NCI-H187 (cell line): ENCODE measurements at places on chromosomes 1 and 21.

- no peak for DNase-seq
These were observed 173.6 kb upstream of the SGIP1 start for GRCh38 chr1:66360285-66360724.

- no peak for DNase-seq
These were observed 51.0 kb downstream of the RPL5 start for GRCh38 chr1:92882819-92883218.

GRCh38 chr1:25821630-25822091 lies 1.9 kb downstream of the MTFR1L start:
- no peak for DNase-seq

DNA sequence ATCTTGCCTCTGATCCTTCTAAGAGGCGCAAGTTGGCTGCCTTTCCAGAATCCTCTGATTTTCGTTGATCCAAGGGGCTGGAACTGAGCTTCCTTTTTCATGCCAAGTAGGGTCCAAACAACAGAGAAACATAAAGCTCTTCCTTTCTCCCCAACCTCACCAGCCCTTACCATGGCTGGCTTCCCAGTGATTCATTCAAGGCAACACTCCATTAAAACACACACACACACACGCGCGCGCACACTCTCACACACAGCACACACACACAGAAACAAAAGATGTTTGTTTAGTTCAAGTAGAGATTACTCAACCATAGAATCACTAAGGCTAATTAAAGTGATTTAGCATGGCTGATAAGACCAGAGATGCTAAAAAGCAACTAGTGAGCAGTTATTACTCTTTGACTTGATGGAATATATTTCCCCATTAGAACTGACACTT lies 13.0 kb upstream of the GUCA2A start:
- DNase-seq = no peak

- no peak for DNase-seq
These were observed 102.3 kb upstream of the TIAM1 start for GRCh38 chr21:31446226-31446855.

- DNase-seq = no peak
These were observed 75.0 kb upstream of the GUCA2A start for GRCh38 chr1:42239555-42239954.

DNA sequence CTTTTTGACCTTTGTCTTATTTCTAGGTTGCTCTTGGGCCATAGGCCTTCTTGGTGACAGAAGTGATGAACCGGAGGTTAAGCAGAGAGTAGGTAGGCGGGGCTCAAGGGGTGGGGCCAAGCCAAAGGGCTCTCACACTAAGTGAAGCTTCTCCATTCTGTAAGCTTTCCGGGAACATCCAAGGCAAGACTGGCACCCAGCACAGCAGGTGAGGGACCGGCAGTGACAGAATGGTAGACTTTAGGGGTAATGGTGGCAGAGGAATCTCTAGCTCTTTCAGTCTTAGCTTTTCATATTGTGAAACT lies at the start of gene TNFAIP8L2:
Gene TNFAIP8L2 (plus strand): TSS at position 135 of the 305 bp plus-strand sequence. CDS start 2,049 bp downstream, outside the sequence.
- no peak for DNase-seq
